ENCODE measurements at places on chromosomes 1 and 21.

GRCh38 chr1:240667351-240667750 is 55.4 kb upstream of the GREM2 start:
- DNase-seq: no peak

DNA sequence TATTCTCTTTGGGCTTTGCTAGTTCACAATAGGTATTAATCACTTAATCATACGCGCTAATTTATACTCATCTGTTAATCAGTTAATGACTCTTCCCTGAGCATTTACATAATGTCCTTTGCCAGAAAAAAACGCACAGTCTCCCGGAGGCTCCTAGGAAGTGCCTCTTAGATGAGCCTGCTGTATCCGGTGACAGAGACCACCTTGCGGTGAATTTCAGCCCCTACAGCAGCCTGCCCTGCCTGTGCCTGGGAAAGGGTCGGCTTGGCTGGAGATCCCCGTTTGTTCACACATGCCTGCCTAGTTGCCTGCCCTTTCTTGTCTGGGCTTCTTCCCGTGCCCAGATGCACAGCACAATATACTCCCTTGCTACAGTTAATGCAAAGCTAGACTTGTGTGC is 152.9 kb downstream of the ZBTB18 start:
- DNase-seq: no peak

- DNase-seq: no peak
Measured at GRCh38 chr1:161330346-161330745, 16.2 kb downstream of the SDHC start.

GRCh38 chr1:107669996-107670395 is 295.0 kb downstream of the VAV3 start:
- peak; percentile 1 for DNase-seq

- DNase-seq: peak; percentile 4
Measured at GRCh38 chr1:166164995-166165660, 1.7 kb downstream of the FAM78B start.

GRCh38 chr1:230639714-230640209 is 2.5 kb upstream of the COG2 start:
- DNase-seq: no peak

- no peak for DNase-seq
Measured at GRCh38 chr21:42565886-42566523, 52.4 kb downstream of the SLC37A1 start.

DNA sequence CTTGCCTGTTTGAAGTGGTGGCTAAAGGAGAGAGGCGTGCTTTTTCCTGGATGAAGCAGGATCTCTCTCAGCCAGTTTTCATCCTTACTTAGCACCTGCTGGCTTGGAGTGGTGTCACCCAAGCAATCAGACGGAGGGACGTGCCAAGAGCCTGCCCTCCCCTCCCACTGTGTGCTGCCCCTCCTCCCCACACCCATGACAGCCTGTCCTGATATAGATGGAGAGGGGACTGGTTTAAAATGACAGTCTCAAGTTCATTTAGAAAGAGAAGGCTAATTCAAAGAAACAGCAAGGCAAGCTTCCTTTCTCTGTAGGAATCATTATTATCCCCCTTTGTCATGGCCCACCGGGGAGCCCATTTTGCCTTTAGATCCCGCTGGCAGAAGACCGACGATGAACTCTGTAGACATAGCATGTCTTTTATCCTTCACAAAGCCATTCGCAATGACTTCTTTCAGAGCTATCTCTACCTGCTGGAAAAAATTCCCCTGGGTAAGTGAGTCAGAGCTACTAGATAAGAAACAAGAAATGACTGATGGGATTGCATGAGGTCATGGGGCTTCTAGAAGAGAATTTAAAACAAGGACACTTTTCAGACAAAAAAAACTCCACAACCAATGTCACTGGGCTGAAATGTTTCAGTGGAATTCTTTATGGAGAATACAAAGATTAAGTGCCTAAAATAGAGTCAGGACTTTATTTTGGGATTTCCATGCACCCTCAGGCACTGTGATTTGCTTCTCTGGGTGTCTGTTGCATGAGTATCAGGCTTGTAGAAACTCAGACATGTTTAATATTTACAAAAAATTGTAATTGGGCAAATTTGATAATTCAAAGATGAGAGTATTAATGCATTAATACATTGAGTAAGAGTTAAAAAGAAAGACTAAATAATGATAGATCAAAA is at the start of gene NTMT2:
TSS of gene NTMT2 (plus strand) at position 190 of the 907 bp plus-strand sequence. CDS start at position 339, 149 bp downstream.
- DNase-seq: no peak

GRCh38 chr1:46301808-46302640 is 1.4 kb downstream of the LRRC41 start:
- DNase-seq: peak; percentile 33

DNA sequence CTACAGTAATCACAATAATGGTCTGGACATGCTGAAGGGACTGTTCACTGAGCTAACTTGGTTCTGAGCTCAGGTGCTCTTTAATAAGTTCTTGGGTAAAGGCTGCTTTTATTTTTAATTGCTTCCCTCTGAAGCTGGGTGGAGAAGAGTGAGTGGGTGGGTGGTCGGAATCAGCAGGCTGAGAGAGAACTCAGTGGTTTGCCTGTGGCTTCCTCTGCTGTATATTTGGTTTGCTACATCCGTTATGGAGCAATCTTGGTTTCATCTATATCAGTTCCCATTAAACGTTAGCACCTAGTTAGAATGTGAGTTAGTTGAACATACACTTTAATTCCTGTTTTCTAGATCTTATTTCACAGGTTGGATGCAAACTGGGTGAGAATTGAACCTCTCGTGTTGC is 23.3 kb downstream of the CNIH4 start:
- no peak for DNase-seq

GRCh38 chr1:205373022-205373797 is 16.5 kb upstream of the KLHDC8A start:
- DNase-seq: no peak

DNA sequence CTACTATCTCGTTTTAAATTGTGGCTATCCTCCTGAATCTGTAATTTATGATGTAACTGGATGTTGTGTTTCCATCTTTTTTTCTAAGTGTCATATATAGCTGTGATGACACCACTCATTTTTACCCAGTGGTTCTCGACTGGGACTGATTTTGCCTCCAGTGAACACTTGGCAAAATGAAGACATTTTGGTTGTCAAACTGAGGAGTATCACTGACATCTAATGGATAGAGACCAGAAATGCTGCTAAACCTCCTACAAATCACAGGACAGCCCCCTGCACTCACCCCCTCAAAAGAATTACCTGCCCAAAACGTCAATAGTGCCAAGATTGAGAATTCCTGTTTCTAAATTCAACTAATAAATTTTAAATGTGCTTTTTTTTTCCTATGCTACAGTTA is 1.9 kb downstream of the TRMT13 start:
- no peak for DNase-seq

GRCh38 chr1:21305155-21305899 is 15.1 kb upstream of the ECE1 start:
- no peak for DNase-seq

DNA sequence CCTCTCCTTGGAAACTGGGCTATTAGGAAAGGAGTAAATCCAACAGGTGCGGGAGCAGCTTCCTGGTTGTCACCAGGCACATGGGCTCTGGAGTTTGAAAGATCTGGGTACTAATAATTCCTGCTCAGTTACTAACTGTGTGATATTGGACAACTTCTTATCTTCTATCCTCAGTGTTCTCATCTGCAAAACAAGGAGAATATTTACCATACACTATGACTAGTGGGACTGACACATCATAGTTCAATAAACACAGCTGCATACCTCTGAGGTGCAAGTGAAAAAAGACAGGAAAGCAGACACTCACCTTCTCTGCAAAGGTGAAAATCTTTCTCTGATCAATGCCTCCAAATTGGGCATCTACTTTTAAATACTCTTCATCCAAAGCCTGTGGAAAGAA is 19.7 kb downstream of the YARS1 start:
- DNase-seq: no peak

DNA sequence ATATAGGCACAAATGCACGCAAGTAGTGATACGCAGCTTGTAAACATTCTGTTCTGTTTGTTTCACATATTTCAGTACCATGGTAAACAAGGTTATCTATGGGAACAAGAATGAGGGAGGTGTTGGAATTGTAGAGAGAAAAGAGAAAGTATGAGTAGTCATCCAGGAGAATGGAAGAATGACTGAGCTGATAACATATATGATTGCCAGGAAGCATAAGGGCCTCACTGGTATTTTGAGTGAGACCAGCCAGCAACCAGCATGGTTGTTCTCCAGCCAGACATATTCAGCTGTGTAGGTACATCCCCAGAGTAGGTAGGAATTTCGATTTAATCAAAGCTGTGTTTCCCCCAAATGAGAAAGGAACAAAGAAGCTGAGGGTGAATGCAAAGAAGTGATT is 58.9 kb upstream of the ARTN start:
- DNase-seq: no peak

Measured in hypothalamus (tissue), 51 donors.